Left ventricle myocardium inferior (tissue), 1 donor: ENCODE measurements at places on chromosomes 13 and 19. TPM values are rescaled to one million over a fixed set of nuclear protein-coding genes. Genes with fewer than 3 reads are reported as not detected.

- DNase-seq: peak; percentile 79
These were observed at the start of gene MAST3 for GRCh38 chr19:18097217-18097992. Gene MAST3, plus strand, starts transcription at chr19:18097778. Its CDS starts 15 bp downstream, at chr19:18097793.

- DNase-seq: no peak
These were observed 8.5 kb upstream of the CCL25 start for GRCh38 chr19:8044018-8044417.

Gene RNF17
- total RNA-seq: not detected

Gene ZNF724
- total RNA-seq: 1.9 TPM

- DNase-seq: no peak
These were observed 472.3 kb downstream of the KLF12 start for GRCh38 chr13:73661687-73662425.
